ENCODE measurements at places on chromosomes 5 and 9. TPM values are rescaled to one million over a fixed set of nuclear protein-coding genes. Genes with fewer than 3 reads are reported as not detected.

DNA sequence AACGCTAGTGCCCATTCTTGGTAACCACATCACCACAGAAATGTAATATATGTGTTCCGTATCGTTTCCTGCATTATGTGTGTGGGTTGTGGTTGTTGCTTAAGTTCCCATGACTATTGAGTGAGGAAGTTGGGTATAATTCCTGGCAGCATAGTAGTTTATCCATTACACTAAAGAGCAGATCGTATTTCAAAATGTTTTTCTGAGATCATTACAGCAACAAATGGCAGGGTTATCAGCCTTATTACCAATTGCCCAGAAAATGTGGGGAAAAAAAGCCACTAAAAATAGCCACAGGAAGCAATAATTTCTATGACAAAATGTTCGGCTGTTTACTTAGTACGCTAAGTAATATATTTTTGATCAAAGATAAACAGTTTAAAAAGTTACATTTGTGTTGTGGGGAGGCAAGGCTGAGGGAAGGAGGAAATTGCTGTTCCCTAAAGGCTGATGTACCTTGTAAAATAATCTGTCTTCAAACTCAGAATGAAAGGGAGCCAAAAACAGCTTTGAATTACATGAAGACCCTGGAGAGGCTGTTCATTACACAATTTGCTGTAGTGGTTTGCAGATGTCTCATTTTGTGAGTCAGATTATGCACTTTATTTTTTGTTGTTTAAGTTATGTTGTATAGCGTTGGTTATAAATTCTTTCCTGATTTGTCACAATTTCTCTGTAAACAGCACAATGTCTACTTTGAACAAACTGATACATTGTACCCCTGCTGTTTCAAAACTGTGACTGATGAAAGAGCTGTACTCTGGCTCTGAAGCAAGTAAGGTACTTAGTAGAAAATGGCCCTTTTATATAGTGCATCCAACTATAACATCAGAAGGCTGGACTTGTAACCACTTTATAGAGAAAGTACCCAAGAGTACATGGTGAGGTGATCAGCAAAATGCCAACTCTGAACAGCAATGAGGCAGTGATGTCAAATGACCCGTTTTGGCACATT, 1028.5 kb downstream of the NR2F1-AS1 start:
- DNase-seq, result peak; percentile 98

DNA sequence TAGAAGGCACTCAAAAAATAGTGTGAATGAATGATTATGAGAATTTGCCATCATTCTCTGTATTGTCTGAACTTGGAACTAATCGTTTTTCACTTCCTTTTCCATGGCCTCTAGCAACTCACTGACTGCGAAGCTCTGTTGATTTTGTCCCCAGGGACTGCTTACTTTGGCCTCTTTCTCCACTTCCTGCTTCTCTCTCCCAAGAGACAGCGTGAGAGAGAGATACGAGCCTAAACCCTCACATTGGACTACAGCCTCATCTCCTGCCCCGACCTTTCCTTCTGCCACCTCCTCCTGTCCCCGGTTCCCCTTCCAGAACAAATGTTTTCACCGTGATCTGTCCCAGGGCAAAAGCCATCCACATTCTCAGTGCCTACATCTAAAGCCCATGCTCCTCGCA, 300.8 kb upstream of the PANK3 start:
- peak; percentile 66 for DNase-seq

DNA sequence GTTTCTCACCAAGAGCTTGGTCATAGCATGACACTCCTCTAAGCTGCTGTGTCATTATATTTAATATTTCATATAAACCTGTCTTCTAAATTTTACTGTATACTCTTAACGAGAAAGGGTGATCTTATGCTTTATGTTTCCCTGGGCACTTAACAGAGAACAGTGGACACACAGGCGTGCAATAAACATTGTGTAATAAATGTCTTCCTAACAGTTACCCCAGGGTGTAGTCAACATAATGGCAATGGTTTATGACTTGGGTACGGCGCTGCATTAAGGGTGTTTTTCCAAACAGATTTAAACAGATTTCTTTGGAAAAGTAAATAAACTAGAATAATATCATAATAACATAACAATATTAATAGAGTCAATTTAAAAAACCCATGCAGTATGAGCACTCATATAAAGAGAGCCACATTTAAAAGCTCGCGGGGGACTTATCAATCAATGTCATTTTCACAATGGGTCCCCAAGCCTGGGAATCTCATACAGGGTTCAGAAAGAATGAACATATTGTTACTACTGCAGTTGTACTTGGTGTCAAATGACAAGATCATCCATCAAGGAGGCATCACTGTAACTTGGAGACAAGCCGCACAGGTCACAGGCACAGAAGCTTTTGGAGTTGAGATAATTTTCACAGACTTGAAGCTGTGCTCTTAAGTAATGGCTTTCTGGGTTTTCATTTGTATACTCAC, 376.4 kb downstream of the CTNND2 start:
- no peak for DNase-seq

GRCh38 chr9:6681147-6681956, 35.8 kb upstream of the GLDC start:
- DNase-seq, result peak; percentile 97

GRCh38 chr9:113898596-113898995, 22.5 kb downstream of the ZNF618 start:
- no peak for DNase-seq

DNA sequence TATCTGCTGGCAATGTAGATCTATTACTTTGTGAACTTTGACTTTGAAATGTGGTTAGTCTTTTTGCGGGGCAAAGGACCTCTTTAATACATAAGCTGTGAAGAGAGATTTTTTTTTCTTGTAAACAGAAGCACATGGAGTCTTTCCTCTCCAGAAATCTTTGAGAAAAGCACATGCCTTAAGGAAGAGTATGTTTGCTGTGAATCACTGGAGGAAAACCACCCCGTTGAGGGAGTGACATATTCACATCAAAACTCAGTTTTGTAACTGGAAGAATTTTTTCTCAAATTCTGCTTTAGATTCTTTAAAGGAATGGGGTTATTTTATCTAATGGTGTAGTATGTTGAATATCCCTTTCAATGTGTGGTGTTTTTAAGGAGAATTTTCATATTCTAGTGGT, 3.5 kb downstream of the DMRT3 start:
- DNase-seq, result no peak

- no peak for DNase-seq
Observed at GRCh38 chr9:126999315-127000068, 84.9 kb downstream of the RALGPS1 start.

- peak; percentile 89 for DNase-seq
Observed at GRCh38 chr9:134475011-134475790, 148.9 kb downstream of the RXRA start.

DNA sequence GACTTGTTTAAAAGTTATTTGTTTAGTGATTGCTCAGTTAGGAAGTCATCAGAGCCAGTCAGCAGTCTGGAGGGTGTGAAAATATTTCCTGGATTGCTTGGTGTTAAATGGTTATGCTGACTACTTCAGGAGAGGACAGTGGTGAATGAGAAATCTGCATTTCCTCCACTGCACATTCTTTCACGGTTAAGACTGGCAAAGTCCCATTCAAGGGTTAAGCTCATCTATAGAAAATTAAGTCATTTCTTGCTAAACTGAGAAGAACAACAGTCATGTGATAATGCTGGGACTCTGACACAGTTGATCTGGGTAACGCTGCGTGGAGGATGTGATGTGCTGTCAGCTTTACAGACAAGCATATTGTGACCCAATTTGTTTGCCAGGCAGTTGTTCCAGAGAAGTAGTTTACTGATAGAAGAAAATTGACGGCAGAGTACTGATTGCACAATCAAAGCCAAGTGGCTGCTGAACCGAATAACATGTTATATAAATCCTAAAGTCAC, 80.4 kb downstream of the GRAMD2B start:
- peak; percentile 57 for DNase-seq

GRCh38 chr9:21904776-21905175, 89.4 kb downstream of the CDKN2A start:
- DNase-seq, result no peak

DNA sequence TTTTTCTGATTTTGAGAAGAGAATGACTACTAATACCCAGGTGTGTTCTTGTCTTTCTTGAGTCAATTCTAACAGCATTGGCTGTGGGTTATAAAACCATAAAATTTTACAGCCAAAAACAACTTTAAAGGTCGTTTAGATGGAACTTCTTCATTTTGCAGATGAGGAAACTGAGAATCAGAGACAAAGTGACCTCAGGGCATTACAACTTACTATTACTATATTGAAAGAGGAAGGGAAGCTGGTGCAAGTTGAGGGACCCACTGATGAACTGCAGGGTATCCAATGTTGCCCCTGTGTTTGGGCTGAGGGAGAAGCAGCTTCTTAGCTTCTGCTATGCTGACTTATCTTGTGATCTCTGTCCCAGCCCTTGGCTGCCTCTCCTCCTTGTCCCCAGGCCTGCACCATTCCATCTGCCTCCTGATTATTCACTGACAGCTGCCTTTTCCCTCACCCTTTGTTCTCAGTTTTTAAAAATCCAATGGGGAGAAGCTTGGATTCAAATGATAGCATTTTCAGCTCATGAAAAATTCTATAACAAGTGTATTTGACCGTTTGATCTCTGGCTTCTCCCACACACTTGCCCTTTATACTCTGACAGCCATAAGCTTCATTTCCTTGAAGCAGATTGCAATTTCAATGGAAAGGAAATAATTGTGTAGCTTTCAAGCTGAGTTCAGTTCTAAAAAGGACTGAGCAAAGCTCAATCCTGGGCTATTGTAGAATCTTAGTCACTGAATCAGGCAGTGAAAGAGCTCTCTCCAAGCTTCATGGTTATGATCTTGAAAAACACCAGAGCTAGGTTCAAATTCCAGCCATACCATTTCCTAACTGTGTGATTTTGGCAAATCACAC, 68.5 kb downstream of the TMC1 start:
- peak; percentile 71 for DNase-seq

- no peak for DNase-seq
Observed at GRCh38 chr5:100409660-100410151, 125.5 kb upstream of the FAM174A start.

The PROB1 gene
- total RNA-seq, result 0.99 TPM

The FOXD4L5 gene
- under 0.01 TPM for total RNA-seq

The MSMP gene
- not detected for total RNA-seq

The SRD5A1 gene
- total RNA-seq, result 12.0 TPM

The MYMK gene
- not detected for total RNA-seq

The LCN9 gene
- total RNA-seq, result not detected

The LTC4S gene
- 1.5 TPM for total RNA-seq

The CDX1 gene
- 0.65 TPM for total RNA-seq
